ENCODE measurements at places on chromosomes 11 and 22.

- no peak for DNase-seq
- no peak overlapping the region for H3K27ac ChIP-seq
- H3K4me1 ChIP-seq = no peaks in the 10 kb centered on the region
- H3K36me3 ChIP-seq = no peaks in the 10 kb centered on the region
- peaks cover 24% of the 10 kb centered on the region for H3K27me3 ChIP-seq
Measured at GRCh38 chr22:39906207-39906606, 5.3 kb downstream of the GRAP2 start.

DNA sequence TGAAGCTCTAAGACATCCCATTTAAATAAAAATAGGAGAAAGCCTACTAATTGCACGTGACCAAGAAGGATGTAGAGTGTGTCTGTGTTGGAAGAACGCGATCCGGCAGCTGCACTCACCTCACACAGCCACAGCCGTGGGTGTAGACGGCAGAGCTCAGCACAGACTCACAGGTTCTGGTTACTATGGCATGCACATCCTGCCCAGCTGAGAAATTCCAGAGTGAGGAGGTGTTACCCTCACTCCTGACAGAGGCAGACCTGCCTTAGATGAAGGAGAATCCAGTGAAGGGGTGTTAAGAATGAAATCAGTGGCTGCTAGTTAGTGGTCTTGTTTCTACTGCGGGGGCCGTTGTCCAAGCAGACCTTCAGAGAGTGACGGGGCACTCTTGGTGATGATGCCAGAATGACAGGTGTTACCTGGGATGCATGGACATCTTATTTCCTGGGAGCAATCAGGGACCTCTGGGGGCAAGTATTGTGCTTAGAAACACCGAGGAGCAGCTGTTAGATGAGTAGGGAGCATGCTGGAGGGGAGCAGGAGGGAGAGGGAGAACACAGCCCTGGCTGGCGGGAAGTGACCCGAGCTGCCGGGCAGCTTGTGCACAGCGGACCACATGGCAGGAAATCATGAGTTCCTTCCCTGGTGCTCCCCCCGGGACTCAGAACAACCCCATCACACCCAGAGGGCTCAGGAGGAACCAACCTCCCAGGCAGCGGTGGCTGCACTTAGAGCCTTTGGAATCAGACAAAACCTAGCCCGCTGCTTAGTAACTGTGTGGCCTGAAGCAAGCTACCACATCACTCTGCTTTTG is 12.3 kb downstream of the KCNJ5 start:
- H3K36me3 ChIP-seq = no peaks in the 10 kb centered on the region
- no peak overlapping the region for H3K27ac ChIP-seq
- DNase-seq = no peak
- peaks cover 61% of the 10 kb centered on the region for H3K27me3 ChIP-seq
- H3K4me3 ChIP-seq = no peak overlapping the region
- H3K4me1 ChIP-seq = peaks cover 21% of the 10 kb centered on the region

- no peak overlapping the region for H3K27ac ChIP-seq
- peaks cover 44% of the 10 kb centered on the region for H3K27me3 ChIP-seq
- no peak overlapping the region for H3K4me3 ChIP-seq
Measured at GRCh38 chr11:11555208-11555607, 66.6 kb downstream of the GALNT18 start.

DNA sequence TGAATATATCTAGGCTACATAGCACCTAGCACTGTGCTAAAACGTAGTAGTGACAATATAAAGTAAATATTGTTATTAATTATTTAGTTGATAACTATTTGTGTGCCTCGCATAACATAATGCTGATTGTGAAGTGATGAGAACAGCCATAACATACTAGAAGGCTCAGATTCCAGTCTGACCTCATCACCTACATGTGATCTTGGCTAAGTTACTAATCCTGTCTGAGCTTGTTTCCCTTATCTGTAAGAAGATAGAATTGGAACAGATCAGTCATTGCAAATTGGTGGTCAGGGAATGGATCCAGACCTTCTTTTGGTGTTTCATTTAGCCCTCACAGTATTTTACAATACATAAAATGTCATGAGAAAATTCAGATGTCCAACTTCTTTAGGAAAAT is 103.4 kb upstream of the SEZ6L start:
- no peaks in the 10 kb centered on the region for H3K4me1 ChIP-seq
- H3K36me3 ChIP-seq = no peaks in the 10 kb centered on the region
- no peaks in the 10 kb centered on the region for H3K27me3 ChIP-seq
- no peak overlapping the region for H3K4me3 ChIP-seq

- H3K36me3 ChIP-seq = no peaks in the 10 kb centered on the region
- no peak overlapping the region for H3K27ac ChIP-seq
- H3K4me3 ChIP-seq = no peak overlapping the region
- H3K4me1 ChIP-seq = peaks cover 3% of the 10 kb centered on the region
- peaks cover 6% of the 10 kb centered on the region for H3K27me3 ChIP-seq
Measured at GRCh38 chr11:45843158-45843924, 3.9 kb upstream of the CRY2 start.

- H3K4me1 ChIP-seq = peaks cover 18% of the 10 kb centered on the region
- peaks cover 32% of the 10 kb centered on the region for H3K36me3 ChIP-seq
- no peak for DNase-seq
- no peak overlapping the region for H3K27ac ChIP-seq
- H3K4me3 ChIP-seq = no peak overlapping the region
- H3K27me3 ChIP-seq = no peaks in the 10 kb centered on the region
Measured at GRCh38 chr11:47155879-47156278, 20.8 kb downstream of the ARFGAP2 start.

DNA sequence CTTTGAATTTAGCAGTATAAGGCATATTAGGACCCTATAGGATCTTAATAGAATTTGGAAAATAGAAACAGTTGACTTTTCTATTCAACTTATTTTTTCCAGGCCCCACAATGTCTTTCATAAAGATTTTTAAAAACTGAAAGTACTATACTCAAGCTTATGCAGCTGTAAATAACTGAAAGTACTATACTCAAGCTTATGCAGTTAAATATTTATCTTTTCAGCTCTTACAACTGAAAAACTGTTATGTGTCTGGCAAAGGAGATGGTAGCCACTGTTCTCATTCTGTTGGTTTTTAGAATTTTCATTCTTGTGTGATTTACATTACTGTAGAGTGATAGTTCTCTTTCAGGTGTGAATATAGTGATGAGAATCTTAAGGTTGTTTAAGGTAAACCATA is 16.5 kb downstream of the HIPK3 start:
- H3K27me3 ChIP-seq = no peaks in the 10 kb centered on the region
- H3K4me3 ChIP-seq = no peak overlapping the region
- no peak overlapping the region for H3K27ac ChIP-seq
- peaks cover 6% of the 10 kb centered on the region for H3K4me1 ChIP-seq

GRCh38 chr22:29386708-29387107 is 1.7 kb downstream of the AP1B1 start:
- no peaks in the 10 kb centered on the region for H3K27me3 ChIP-seq
- DNase-seq = peak; percentile 1
- no peak overlapping the region for H3K27ac ChIP-seq
- H3K4me3 ChIP-seq = no peak overlapping the region

DNA sequence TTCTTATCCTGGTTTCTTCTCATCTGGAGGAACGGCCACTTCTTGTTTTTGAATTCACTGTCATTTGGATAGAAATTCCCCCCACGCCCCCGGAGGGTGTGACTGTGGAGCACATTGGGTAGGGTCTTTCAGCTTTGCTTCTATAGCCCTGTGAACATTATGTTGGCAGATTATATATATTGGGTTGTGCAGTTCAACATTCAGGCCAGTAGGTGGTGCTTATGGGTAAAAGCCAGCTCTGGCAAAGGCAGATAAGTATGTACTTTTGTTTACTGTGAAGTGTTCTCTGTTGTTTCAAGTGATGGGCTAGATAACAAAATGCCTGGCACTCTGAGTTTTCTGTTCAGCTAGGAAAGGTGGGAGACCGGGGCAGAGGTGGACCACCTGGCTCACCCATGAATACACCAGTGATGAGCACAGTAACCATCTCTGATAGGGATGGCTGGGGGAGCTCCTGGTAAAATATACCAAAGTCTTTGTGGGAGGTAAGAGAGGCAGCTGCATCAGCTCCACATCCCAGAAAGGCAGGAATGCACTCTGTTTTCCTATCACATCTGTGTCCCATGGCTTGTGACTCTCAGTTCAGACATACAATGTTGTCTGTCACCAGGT is 1348.2 kb upstream of the RAG2 start:
- H3K27ac ChIP-seq = no peak overlapping the region
- H3K36me3 ChIP-seq = no peaks in the 10 kb centered on the region
- H3K4me1 ChIP-seq = no peaks in the 10 kb centered on the region
- DNase-seq = peak; percentile 62

GRCh38 chr22:18079706-18080233 is 2.0 kb downstream of the PEX26 start:
- peaks cover 10% of the 10 kb centered on the region for H3K4me1 ChIP-seq
- no peak overlapping the region for H3K4me3 ChIP-seq
- H3K27ac ChIP-seq = no peak overlapping the region

GRCh38 chr11:124101737-124102136 is 13.5 kb upstream of the VWA5A start:
- no peaks in the 10 kb centered on the region for H3K36me3 ChIP-seq
- DNase-seq = no peak
- no peak overlapping the region for H3K4me3 ChIP-seq
- H3K27ac ChIP-seq = no peak overlapping the region
- no peaks in the 10 kb centered on the region for H3K27me3 ChIP-seq
- no peaks in the 10 kb centered on the region for H3K4me1 ChIP-seq

- no peak overlapping the region for H3K4me3 ChIP-seq
- peaks cover 8% of the 10 kb centered on the region for H3K4me1 ChIP-seq
- DNase-seq = no peak
- H3K27ac ChIP-seq = peak overlapping the region; percentile 94
- no peaks in the 10 kb centered on the region for H3K36me3 ChIP-seq
- no peaks in the 10 kb centered on the region for H3K27me3 ChIP-seq
Measured at GRCh38 chr11:15194671-15195415, 80.1 kb downstream of the INSC start.

DNA sequence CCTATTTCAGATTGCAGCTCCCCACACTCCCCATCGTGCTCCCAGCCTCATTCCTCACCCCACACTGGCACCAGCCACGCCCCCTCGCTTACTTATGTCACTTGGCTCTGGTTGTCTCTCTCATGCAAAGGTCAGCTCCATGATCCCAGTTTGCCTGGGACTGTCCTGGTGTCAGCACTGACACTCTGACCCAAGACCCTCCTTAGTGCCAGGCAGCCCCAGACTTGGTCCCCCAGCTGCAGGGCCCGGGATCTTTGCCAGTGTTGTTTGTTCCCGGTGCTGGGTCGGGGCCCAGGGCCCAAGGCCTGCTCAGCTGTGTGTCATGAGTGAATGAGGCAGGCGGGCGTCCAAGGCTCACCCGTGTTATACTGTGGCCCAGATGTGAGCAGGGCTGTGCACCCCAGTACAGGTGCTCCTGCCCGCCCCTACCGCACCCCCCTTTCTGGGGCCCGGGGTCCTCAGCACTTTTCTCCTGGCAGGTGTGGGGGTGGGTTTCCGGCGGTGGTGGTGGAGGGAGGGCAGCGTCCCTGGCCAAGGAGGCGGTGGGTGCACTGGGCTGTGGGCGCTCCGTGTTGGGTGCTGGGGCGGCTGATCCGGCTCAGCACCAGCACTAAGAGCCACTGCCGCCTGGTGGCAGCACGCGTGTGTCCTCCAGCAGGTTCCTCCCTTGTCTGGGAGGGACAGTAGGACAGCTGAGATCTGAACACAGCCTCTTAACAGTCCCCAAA is 19.5 kb downstream of the IL17REL start:
- peak; percentile 57 for DNase-seq
- H3K36me3 ChIP-seq = no peaks in the 10 kb centered on the region
- no peak overlapping the region for H3K27ac ChIP-seq
- no peak overlapping the region for H3K4me3 ChIP-seq

DNA sequence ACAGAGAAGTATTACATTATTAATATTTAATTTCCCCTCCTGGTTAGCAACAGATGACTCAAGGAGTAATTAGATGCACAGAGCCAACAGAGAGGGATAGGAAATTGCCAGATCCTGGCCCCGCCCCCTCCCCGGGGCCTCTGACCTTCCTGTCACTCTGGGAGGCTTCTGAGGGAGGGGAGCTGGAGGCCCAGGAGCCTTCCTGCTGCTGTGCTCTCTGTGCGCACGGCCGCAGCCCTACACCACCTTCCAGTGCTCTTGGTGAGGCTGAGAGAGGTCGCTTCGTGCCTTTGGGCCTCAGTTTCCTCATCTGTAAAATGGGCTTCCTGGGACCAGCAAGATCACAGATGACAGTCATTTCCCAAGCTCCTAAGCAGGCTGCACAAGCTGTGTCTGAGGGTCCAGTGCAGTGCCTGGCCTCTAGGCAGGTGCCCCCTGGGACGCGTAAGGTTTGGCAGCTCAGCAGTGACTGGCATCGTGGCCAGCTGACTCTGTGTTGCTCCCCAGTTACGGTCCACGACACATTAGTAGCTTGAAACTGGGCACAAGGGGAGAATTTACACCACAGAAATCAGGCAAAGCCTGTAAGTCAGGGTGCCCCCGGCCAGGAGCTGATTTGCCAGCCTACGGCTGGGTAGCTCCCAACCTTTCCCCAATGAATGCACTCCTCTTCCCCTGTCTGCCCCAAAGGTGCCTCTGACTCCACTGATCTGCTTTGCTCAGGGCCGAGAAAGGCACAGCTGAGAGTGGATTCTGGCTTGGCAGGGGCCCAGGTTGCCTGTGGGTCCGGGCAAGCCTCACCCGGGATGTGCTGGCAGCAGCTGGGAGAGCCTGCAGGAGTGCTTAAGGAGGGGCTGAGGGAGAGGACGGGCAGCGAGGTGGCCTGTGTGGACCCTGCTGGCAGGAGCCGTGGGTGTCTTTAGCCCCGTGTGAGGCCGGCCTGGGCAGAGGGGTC is 2.3 kb downstream of the ADORA2A start:
- H3K27me3 ChIP-seq = peaks cover 3% of the 10 kb centered on the region
- no peak overlapping the region for H3K4me3 ChIP-seq
- no peaks in the 10 kb centered on the region for H3K36me3 ChIP-seq
- peaks cover 45% of the 10 kb centered on the region for H3K4me1 ChIP-seq
- H3K27ac ChIP-seq = no peak overlapping the region
